HAP-1 (cell line): ENCODE measurements at places on chromosomes 11 and 22.

GRCh38 chr11:97996762-97997161 lies 1024.0 kb upstream of the CNTN5 start:
- DNase-seq: no peak

DNA sequence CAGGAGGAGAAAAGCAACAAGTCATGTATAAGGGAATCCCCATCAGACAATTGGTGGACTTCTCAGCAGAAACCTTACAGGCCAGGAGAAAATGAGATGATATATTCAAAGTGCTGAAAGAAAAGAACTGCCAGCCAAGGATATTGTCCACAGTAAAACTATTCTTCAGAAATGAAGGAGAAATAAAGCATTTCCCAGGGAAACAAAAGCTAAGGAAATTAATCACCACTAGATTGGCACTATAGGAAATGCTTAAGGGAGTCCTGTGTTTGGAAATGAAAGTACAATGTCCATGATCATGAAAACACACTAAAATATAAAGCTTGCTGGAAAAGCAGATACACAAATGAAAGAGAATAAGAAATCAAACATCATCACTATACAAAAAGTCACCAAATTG lies 282.0 kb downstream of the BLID start:
- DNase-seq: no peak

GRCh38 chr11:316031-316701 lies 2.3 kb downstream of the IFITM1 start:
- DNase-seq: no peak

DNA sequence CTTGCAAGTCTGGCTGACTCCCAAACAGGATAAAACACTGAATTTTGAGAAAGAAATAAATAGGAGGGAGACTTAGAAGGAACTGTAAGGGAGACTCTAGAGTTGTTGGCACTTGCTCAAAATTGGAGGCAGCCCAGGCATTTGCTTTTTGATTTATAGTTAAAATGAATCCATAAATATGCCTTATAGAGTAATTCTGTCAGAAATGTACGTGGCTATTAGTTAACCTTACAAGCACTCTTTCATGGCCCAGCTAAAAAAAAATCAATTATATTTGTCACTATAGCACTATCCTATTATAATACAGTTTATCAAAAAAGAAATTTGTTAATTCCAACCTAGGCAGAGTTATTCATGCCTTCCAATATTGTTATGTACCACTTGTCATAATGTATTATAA lies 1000.0 kb upstream of the CHORDC1 start:
- DNase-seq: no peak

GRCh38 chr11:74232311-74232950 lies 61.3 kb downstream of the PPME1 start:
- no peak for DNase-seq
